ENCODE measurements at places on chromosomes 7 and 10. TPM values are rescaled to one million over a fixed set of nuclear protein-coding genes. Genes with fewer than 3 reads are reported as not detected.

GRCh38 chr7:78329001-78329655 lies 530.6 kb downstream of the PHTF2 start:
- no peaks in the 10 kb centered on the region for H3K27me3 ChIP-seq
- H3K4me3 ChIP-seq, result no peak overlapping the region
- H3K36me3 ChIP-seq, result no peaks in the 10 kb centered on the region
- H3K27ac ChIP-seq, result no peak overlapping the region

- no peaks in the 10 kb centered on the region for H3K27me3 ChIP-seq
- H3K27ac ChIP-seq, result no peak overlapping the region
Measured at GRCh38 chr7:97130417-97131139, 13.1 kb downstream of the SDHAF3 start.

Gene TWIST1
- total RNA-seq, result 60.0 TPM

- H3K27me3 ChIP-seq, result no peaks in the 10 kb centered on the region
- no peaks in the 10 kb centered on the region for H3K4me1 ChIP-seq
- H3K27ac ChIP-seq, result no peak overlapping the region
- no peak overlapping the region for H3K4me3 ChIP-seq
- no peaks in the 10 kb centered on the region for H3K36me3 ChIP-seq
Measured at GRCh38 chr10:48377751-48378530, 71.5 kb downstream of the MAPK8 start.

Gene CALHM2
- total RNA-seq, result 58.3 TPM

DNA sequence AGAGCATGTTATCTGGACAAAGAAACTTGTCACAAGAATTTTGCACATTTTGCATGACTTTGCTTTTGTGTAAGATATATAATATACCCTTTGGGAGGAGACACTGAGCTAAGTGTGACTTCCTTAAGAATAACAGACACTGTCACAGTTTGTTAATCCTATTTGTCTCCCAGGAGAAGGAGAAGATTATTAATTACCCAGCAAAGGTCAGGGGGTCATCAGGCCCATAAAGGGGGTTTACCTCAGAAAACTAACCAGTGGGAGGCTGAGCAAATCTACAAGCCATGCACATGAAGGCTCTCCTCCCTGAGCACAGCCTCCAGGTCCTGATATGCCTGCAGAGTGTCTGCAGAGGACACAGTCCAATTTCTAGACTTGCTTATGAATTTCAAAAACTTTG lies 10.1 kb upstream of the MET start:
- no peak overlapping the region for H3K4me3 ChIP-seq
- H3K36me3 ChIP-seq, result no peaks in the 10 kb centered on the region
- DNase-seq, result no peak

DNA sequence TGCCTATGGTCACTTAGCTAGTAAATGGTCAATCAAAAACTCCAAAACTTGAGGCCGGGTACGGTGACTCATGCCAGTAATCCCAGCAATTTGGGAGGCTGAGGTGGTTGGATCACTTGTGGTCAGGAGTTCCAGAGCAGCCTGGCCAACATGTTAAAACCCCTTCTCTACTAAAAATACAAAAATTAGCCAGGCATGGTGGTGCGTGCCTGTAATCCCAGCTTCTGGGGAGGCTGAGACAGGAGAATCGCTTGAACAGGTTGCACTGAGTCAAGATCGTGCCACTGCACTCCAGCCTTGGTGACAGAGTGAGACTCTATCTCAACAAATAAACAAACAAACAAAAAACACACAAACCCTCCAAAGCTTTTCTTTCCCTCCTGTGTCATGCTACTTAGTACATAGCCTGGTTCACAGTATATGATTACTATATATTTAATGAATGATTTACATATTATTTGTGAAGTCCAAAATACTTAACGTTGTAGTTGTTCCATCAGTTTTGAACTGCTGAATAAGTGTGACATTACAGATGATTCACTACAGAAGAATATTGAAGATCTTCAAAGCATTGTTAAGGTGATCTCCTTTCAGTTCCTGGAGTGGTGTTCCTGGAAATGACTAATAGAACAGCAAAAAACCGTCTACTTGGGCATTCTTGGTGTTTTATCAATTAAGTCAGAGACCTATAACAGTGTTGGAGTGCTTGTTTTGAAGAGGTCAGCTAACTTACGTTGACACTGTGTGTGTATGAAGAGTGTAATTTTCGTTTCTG lies 72.9 kb downstream of the ADK start:
- no peaks in the 10 kb centered on the region for H3K36me3 ChIP-seq
- no peaks in the 10 kb centered on the region for H3K4me1 ChIP-seq
- DNase-seq, result no peak

DNA sequence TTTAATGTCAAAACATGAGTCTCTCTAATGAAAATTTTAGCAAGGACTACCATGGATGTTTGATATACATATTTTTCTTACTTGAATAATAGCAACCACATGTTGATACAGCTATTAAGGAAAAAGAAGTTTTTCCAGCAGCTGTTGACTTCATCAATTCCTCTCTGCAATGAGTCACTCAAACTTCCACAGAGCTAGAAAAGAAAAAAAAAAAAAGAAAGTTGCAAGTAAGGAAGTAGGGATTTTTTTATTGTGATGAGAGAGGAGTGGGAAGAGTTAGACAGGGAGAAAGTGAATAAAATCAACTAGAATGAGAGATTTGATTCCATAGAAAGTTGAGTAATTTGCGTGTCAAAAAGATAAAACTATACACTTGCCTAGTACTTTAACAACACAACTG lies 46.2 kb downstream of the CAV1 start:
- no peaks in the 10 kb centered on the region for H3K27me3 ChIP-seq
- no peak for DNase-seq
- no peaks in the 10 kb centered on the region for H3K36me3 ChIP-seq
- no peak overlapping the region for H3K4me3 ChIP-seq
- no peak overlapping the region for H3K27ac ChIP-seq
- H3K4me1 ChIP-seq, result no peaks in the 10 kb centered on the region

GRCh38 chr10:26423722-26424121 lies 14.4 kb upstream of the APBB1IP start:
- H3K27me3 ChIP-seq, result no peaks in the 10 kb centered on the region
- H3K4me1 ChIP-seq, result no peaks in the 10 kb centered on the region
- no peak overlapping the region for H3K4me3 ChIP-seq
- H3K27ac ChIP-seq, result no peak overlapping the region

- DNase-seq, result no peak
- H3K27me3 ChIP-seq, result no peaks in the 10 kb centered on the region
- H3K27ac ChIP-seq, result no peak overlapping the region
- H3K4me1 ChIP-seq, result no peaks in the 10 kb centered on the region
- H3K4me3 ChIP-seq, result no peak overlapping the region
Measured at GRCh38 chr10:61454541-61454940, 1.4 kb upstream of the TMEM26 start.

- no peaks in the 10 kb centered on the region for H3K27me3 ChIP-seq
- H3K4me1 ChIP-seq, result no peaks in the 10 kb centered on the region
- H3K27ac ChIP-seq, result peak within 1 kb of the TSS; percentile 40
- no peak for DNase-seq
Measured at GRCh38 chr7:29146057-29146706, at the start of gene CPVL. Gene CPVL, minus strand, starts transcription at chr7:29146537. Its CDS starts 25,476 bp downstream, at chr7:29121061.

Gene PDE1C
- 30.1 TPM for total RNA-seq

Gene CDH23
- 8.5 TPM for total RNA-seq

GRCh38 chr7:107029764-107030286 lies 14.7 kb upstream of the PRKAR2B start:
- no peaks in the 10 kb centered on the region for H3K27me3 ChIP-seq
- H3K36me3 ChIP-seq, result no peaks in the 10 kb centered on the region
- no peak overlapping the region for H3K4me3 ChIP-seq
- peaks cover 12% of the 10 kb centered on the region for H3K4me1 ChIP-seq

GRCh38 chr10:32357056-32357735 lies 10.2 kb upstream of the EPC1 start:
- DNase-seq, result no peak
- no peaks in the 10 kb centered on the region for H3K27me3 ChIP-seq
- no peak overlapping the region for H3K4me3 ChIP-seq
- H3K27ac ChIP-seq, result no peak overlapping the region

DNA sequence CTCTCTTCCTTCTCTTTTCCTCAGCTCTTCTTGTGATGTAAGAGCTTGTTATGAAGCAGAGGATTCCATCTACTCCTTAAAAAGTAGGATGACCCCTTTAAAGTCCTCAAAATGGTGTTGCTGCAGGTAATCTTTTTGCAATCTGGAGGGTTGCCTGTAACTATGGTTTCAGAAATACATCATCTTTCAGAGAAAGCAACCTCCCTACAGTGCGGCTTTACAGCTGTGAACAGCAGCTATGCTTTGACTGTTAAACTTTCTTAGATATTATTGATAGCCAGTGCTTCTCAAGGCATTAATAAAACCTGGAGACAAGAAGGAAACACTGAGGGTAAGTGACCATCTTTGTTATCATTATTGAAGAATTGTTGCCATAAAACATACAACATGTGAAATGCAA lies 86.6 kb upstream of the MDFIC start:
- no peaks in the 10 kb centered on the region for H3K4me1 ChIP-seq
- DNase-seq, result no peak

Gene TRPV6
- under 0.01 TPM for total RNA-seq

DNA sequence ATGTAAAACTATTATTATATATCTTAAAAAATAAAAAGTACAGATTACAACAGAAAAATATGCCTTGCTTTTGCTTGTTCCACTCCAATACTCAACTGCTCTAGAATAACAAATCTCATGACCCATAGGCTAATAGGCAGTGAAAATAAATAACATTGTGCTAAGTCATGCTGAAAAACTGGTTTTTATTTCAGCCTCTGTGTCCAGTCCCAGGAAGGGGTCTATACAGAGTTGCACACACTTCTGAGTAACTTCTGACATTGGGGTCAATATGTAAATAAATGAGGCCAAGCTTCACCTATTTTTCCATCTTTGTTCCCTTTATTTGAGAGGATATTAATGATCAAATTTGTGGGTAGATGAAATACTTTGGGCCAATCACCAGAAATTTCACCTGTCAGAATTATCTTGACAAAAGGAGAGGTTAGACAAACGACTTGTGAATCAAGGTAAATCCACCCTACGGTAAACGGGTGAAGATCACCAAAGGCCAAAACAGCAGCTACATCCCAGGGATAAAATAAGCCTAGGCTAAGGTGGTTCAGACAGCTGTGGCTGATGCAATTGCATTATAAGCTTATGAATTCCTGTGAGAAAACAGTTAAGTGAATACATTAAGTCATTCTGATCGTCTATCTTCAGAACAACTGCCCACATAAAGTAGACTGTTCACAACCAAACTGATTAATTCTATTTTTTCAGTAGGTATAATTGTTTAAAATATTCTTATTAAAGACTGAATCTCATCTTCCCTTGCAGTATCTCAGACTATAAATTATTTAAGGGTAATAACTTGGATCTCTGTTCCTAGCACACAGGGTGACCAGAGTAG lies 87.5 kb downstream of the UBE2H start:
- H3K4me1 ChIP-seq, result peaks cover 5% of the 10 kb centered on the region
- no peak for DNase-seq
- peak overlapping the region; percentile 80 for H3K27ac ChIP-seq
- H3K36me3 ChIP-seq, result no peaks in the 10 kb centered on the region
- no peak overlapping the region for H3K4me3 ChIP-seq

DNA sequence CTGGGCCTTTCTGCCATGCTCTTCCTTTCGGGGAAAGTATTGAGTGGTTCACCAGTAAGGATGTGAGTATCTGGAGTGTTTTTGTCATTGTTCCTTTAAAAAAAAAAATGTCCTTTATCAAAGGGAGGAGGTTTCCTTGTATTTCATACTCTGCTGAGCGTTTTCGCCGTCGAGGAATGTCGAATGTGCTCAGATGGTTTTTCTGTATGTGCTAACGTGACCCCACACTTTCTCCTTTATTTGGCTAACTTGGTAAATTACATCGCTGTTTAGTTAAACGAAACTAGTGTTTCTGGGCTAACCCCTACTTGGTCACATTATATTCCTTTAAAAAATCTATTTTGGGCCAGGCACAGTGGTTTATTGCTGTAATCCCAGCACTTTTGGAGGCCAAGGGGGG lies 45.9 kb downstream of the INPP5A start:
- no peaks in the 10 kb centered on the region for H3K4me1 ChIP-seq
- no peak for DNase-seq
- H3K4me3 ChIP-seq, result no peak overlapping the region
- H3K36me3 ChIP-seq, result no peaks in the 10 kb centered on the region
- H3K27ac ChIP-seq, result no peak overlapping the region

GRCh38 chr10:74039561-74040145 lies 41.7 kb downstream of the VCL start:
- H3K36me3 ChIP-seq, result no peaks in the 10 kb centered on the region
- peaks cover 7% of the 10 kb centered on the region for H3K4me1 ChIP-seq
- no peak for DNase-seq
- H3K27me3 ChIP-seq, result no peaks in the 10 kb centered on the region
- peak overlapping the region; percentile 71 for H3K27ac ChIP-seq

Gene C7orf57
- total RNA-seq, result not detected

- H3K4me3 ChIP-seq, result no peak overlapping the region
- no peaks in the 10 kb centered on the region for H3K27me3 ChIP-seq
- no peaks in the 10 kb centered on the region for H3K36me3 ChIP-seq
- no peaks in the 10 kb centered on the region for H3K4me1 ChIP-seq
Measured at GRCh38 chr7:55073051-55073511, 54.3 kb downstream of the EGFR start.

DNA sequence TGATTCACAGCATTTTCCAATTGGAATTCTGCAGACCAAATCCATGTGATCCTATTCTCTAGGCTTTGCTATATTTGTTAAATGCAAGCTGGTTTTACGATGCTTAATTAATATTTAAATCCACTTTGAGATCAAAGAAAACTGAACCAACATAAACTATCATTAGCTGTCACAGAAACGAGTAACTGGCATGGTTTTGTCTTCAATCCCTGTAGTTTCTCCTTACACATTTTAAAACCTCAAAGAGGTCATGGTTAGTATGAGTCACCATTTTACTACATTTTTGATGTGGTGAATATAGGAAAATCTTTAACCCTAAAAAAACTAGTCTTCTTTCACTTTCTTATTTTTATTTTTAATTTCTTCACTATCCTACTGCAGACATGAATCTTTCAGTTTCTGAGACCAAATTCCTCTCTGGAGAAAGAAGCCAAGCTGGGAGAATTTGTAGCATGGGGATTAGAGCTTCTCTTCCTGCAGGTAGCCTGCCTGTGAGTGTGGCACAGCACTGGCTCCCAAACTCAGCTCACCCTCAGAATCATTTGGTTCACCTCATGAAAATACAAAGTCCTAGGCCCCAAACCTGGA lies 8.7 kb upstream of the LIPM start:
- DNase-seq, result no peak
- no peaks in the 10 kb centered on the region for H3K27me3 ChIP-seq
- H3K4me3 ChIP-seq, result no peak overlapping the region
- H3K27ac ChIP-seq, result no peak overlapping the region
- no peaks in the 10 kb centered on the region for H3K36me3 ChIP-seq

Gene ACTR3C
- total RNA-seq, result 5.0 TPM

GRCh38 chr10:43060291-43060690 lies 16.6 kb upstream of the RET start:
- H3K27ac ChIP-seq, result no peak overlapping the region
- DNase-seq, result no peak
- H3K36me3 ChIP-seq, result no peaks in the 10 kb centered on the region

- H3K27ac ChIP-seq, result no peak overlapping the region
- no peak overlapping the region for H3K4me3 ChIP-seq
- H3K36me3 ChIP-seq, result no peaks in the 10 kb centered on the region
- H3K27me3 ChIP-seq, result no peaks in the 10 kb centered on the region
- H3K4me1 ChIP-seq, result no peaks in the 10 kb centered on the region
Measured at GRCh38 chr10:98150544-98150943, 16.1 kb downstream of the R3HCC1L start.

Gene TRIM50
- not detected for total RNA-seq

Gene PKD1L1
- 0.44 TPM for total RNA-seq

Gene MYH16
- not detected for total RNA-seq

Gene PCLO
- total RNA-seq, result 20.9 TPM

- H3K27ac ChIP-seq, result no peak overlapping the region
- no peaks in the 10 kb centered on the region for H3K4me1 ChIP-seq
- no peaks in the 10 kb centered on the region for H3K36me3 ChIP-seq
- no peaks in the 10 kb centered on the region for H3K27me3 ChIP-seq
Measured at GRCh38 chr10:12807096-12807755, 194.3 kb downstream of the CCDC3 start.

Data from breast epithelium (tissue), 4 donors.